ENCODE measurements at places on chromosomes 1 and 21.

DNA sequence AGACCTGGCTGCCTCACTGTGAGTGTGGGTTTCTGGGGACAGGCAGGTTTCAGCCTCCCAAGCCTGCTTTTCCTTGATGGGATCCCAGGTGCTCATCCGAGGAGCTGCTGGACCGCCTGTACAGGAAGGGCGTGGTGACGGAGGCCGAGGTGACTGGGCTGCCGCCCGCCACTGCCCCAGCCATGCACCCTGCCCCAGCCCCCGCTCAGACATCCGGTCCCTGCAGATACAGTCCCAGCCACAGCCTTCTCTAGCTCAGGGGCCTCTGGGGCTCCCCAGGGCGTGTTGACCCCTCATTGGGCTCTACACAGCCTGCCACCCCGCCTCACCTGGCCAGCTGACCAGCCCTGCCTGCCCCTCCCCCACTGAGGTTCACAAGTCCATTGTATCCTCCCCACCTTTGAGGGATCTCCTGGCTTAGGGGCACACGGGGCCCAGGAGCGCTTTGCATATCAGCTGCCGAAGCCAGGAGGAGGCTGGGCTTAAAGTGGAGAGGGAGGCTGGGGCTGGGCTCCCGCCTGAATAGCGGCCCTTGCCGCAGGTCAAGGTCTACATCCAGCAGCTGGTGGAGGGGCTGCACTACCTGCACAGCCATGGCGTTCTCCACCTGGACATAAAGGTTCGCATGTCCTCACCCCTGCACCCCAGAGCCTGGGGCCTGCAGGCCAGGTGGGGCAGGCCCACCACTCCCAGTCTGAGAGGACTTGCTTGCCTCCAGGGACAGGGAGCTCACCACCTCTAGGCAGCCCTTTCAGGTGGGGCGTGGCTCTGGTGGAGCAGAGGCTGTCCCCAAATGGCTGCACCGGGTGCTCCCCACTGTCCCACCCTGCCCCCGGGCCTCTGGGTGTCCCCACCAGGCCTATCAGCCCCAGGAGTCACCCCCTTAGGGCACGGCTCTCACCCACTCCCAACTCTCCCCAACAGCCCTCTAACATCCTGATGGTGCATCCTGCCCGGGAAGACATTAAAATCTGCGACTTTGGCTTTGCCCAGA is 38.5 kb downstream of the TRIM11 start:
- no peak for DNase-seq

DNA sequence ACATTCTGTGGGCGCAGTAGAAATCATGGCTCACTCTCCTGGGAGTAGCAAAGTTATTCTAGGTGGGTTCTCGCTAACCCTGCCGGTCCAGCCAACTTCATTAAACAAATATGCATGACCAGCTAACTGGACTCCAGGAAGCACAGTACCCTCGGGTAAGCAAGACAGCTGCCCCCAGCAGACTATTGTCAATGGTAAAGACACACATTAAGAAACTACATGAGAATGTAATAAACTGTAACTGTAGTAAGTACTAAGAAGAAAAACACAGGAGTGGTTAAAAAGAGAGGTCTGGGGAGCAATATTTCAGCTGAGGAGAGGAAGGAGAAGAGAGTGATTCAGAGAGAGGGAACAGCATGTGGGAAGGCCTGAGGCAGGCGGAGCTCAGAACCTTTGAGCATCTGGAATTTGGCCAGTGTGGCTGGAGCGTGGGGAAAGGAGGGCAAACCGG is 7.4 kb downstream of the SLC2A5 start:
- no peak for DNase-seq

DNA sequence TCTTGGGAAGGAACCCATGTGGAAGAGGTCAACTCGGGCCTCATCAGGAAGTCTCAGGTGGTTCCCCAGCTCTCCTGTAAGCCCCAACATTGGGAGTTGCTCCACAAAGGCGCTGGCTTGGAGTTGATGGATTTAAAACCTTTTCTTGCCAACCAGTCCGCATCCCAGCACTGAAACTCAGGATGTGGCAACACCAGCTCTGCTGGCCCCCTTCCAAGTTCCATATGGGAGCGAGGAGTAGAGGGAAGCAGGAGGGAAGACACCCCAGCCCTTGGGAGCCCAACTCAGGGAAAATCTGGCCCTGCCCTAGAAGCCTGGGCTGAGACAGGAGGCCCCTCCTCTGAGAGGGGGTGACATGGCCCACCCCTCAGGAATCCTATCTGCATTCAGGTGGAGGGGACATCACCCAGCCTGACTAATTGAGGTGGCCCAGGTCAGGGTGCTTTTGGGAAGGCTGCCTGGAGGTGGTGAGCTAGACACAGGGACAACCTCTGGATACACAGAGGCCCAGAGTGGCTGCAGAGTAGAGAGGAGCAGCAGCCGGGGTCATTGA is 33.1 kb upstream of the DMBX1 start:
- DNase-seq = no peak

DNA sequence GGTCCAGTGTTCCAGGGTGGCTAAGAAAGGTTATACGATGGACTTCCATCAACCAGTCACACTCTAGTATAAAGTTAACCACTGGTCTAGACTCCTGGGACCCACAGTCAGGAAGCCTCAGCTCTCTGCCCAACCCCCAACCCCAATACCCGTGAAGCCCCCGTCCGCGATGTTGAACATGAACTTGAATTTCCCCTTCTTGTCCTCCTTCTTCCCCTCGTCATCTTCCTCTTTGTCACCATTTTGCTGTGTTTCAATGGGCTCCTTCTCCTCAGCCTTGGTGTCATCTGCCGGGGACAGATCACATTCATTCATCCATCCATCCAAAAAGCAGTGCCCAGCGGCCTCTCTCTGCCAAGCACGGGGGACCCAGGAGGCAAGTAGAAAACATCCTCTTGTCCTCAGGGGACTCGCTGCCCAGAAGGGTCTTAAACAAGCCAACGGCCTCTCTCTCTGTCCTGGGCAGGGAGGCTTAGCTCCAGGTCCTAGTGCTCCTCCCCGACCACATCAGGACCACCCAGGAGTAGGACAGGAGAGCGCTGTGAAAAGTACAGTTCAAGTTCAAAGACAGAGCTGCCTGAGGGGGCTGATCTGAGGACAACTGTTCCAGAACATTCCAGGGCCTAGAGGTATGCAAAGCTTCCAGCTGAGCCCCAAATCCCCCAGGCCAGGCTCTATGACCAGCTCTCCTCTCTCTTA is 66.5 kb downstream of the KCNAB2 start:
- no peak for DNase-seq

- no peak for DNase-seq
Measured at GRCh38 chr1:199937661-199938060, 89.8 kb upstream of the NR5A2 start.

GRCh38 chr1:33275195-33275594 is 18.9 kb downstream of the ZNF362 start:
- DNase-seq = no peak

DNA sequence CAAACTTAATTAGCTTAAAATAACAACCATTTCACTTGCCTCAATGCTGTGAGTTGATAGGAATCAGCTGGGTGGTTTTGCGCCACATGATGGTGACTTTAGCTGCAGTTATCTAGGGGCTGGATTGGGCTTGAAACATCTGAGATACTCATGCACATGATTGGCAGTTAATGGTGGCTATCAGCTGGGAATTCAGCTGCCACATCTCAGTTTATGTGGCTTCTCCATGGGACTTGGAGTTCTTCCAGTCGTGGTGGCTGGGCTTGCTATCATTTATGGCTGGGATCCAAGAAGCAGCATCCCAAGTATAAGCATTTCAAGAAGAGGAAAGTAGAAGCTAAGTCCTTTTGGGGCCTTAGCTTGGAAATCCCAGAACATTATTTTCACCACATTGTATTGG is 36.4 kb downstream of the PDC start:
- DNase-seq = no peak

DNA sequence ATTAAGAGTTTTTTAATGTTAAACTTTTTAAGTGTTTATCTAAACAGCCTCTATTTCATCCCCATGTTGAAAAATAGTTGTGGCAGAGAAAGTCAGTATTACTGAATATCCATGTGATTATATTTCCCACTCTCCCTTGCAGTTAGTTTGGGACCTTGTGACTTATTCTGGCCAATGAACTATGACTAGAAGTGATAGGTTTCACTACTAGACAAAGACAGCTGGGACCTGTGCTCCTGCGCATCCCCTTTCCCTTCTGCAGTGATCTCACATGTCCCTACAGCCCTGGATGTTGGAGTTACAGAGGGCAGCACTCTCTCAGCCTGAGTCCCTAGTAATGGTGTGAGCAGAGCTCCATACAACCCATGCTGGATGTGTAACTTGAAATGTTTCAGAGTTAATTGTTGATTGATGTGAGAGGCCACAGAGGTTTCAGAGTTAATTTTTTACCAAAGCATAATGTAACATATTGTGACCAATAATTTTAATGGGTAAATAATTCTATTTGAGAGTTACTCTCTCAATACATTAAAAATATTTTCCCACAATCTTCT is 18.7 kb upstream of the SAMD13 start:
- DNase-seq = no peak

DNA sequence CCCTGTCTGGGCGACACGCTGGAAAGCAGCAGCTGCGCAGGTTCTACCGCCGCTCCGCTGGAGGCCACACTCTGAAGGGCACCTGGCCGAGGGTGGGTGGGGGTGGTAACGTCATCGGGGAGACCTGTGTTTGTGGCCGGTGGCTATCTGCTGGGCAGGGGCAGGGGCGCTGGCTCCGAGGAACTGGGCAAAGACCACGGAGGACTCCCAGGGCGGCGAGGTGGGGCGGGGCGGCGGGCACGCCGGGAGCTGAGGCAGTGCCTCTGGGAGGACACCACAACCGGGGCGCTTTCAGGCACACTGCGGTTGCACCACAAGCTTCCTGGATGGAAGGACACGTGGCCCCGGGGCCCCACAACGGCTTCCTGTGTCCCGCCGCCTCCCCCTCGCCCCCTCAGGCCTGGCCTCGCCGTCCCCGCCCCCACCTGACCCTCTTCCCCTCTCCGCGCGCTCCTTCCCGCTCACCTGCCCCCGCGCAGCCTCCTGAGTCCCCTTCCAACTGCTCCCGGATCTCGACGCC is 3.3 kb upstream of the DENND2D start:
- peak; percentile 92 for DNase-seq

GRCh38 chr21:32499249-32500055 is 85.9 kb downstream of the TCP10L start:
- no peak for DNase-seq

DNA sequence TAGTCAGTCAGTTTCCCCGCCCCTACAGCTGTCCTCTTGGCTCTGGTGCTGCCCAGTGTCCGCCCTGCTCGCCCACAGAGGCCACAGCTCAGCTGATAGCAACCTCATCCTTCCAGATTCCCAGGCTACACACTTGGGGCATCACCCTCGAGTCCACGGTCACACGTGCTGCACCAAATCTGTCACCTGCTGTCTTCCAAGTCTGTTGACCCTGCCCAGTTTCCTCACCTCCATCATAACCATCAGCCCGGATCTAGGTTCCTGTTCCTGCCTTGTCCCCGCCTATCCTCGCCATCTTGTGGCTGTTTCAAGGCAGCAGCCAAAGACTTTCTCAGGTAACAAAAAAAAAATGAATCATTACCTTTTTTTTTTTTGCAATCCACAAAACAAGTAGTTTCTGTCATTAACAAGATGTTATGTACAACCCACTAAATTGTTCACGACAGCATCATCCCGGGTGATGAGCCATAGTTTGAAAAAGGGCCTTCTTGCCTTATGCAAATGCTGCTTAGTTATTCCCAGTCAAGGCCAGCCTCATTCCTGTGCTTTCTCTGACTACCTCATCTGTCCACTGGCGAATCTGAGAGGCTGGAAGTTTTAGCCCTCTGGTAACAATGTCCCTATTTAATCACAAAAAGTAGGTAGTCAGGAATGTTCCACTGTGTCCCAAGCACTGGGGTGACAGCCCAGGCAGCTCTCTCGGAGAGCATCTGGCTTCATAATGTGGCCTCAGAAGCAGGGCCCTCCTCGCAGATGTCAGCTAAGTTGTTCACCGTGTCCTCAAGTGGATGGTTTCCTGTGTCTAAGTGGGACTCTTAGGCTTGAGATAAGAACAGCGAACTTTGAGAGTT is 4.9 kb upstream of the MIIP start:
- DNase-seq = no peak

DNA sequence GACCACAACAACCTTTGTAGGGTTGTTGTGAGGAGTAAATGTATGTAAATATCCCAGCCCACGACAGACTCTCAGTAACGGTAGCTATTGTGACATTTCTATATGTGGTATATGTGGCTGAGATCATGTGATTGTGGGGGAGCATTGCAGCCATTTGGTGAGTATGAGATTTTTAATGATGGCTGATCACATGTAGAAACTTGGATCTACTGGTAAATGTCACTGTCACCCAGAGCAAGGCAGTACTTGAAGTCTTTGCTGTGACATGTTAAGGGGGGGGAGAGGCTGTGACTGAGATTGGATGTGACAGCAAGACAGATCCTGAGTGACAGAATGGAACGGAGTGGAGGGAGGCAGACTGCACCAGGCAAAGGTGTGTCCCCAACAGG is 23.9 kb upstream of the MEF2D start:
- no peak for DNase-seq

GRCh38 chr21:44927587-44928461 is 7.1 kb upstream of the ITGB2 start:
- peak; percentile 95 for DNase-seq

- DNase-seq = no peak
Measured at GRCh38 chr1:53502641-53503432, 43.6 kb downstream of the DMRTB1 start.

- no peak for DNase-seq
Measured at GRCh38 chr21:27382404-27382803, 415.5 kb upstream of the ADAMTS5 start.

DNA sequence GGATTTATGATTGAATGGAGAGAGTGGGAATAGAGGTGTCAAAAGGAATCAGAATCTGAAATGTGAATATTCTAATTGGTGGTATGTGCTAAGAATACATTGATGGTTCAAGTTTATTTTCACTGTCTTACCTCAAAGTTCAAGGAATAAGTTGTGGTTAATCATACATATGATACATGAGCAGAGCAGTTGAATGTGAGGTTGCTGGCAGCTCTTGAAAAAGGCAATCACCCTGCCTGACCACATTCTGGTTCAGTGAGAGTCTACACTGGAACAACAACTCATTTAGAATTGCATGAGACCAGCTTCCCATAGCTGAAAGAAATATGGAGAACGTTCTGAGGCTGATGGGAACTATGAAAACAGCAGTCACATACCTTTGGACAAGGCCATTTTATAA is 68.3 kb upstream of the ARHGAP29 start:
- no peak for DNase-seq

DNA sequence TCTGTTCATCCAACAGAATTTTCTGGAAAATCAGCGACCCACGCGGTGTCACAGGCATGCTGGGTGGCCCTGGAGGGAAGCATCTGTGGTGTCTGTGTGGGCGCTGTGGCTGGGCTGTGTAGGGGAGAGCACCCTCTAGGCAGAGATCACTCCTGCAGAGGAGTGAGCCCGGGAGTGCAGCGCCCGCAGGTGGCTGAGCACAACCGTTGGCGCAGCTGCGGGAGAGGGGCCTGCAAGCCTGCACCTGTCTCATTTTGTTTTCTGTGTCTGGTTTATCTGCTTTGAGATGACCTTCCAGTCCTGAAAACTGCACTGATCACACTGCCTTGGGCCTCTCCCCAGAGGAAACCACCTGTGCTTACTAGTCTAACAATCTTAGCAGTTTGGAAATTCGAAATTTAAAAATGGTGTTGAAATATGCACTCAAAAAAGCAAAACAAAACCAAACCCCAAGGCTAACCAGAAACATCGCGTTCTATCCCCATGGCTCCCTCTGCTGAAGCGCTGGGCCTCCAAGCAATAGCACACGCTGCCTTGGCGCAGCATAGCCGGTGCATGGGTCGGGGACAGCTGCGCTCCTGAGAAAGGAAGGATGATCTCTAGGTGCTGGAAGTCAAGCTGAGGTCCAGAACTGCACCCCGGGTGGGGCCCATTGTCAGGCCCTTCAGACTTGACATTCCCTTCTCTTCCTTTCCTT is 4.8 kb downstream of the FAM3B start:
- no peak for DNase-seq

Data from CD4-positive, alpha-beta T cell treated with Interleukin-6 at 100 ng/mL for 8 hours (primary cell).